ENCODE measurements at places on chromosomes 7 and 10. TPM values are rescaled to one million over a fixed set of nuclear protein-coding genes. Genes with fewer than 3 reads are reported as not detected.

DNA sequence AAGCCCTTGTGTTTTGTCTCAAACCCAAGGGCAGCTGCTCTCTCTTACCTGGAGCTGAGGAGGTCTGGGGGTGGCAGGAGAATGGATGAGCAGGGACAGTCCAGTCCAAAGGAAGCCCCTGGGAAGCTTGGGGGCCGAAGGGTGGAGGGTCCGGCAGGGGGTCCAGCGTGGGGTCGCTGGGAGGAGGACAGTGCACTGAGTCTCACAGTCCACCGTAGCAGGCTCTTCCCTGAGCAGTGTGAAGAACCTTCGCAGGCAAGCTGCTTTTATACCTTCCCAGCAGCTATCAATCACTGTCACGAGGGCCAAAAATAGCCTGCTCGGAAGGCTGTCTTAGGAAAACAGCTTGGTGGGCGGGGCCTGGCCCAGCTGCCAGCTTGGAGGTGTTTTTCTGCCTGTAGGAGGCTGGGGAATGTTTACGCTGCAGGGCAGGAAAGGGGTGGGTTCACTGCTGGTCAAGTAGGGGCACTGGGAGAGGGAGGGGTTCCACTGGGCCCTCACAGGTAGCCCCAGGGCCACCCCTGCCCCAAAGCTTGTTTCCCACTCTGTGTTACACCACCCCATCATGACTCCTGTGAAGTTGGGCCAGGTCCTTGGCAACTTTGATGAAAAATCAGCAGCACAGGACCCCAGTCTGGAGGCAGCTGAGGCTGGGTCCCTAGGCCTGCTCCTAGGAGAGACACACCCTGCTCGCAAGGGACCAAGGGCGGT, at the start of gene DEPP1:
TSS of gene DEPP1 (minus strand) at position 240 of the 711 bp plus-strand sequence. CDS start 779 bp downstream, outside the sequence.
- peak; percentile 55 for ATAC-seq

GRCh38 chr7:101818287-101819071, 1.1 kb downstream of the CUX1 start:
- ATAC-seq = no peak

GRCh38 chr10:27626890-27627289, 118.7 kb downstream of the MKX start:
- ATAC-seq = peak; percentile 6

GRCh38 chr10:98312822-98313221, 44.8 kb upstream of the LOXL4 start:
- ATAC-seq = no peak

GRCh38 chr10:99656199-99657064, 2.9 kb upstream of the ENTPD7 start:
- no peak for ATAC-seq

DNA sequence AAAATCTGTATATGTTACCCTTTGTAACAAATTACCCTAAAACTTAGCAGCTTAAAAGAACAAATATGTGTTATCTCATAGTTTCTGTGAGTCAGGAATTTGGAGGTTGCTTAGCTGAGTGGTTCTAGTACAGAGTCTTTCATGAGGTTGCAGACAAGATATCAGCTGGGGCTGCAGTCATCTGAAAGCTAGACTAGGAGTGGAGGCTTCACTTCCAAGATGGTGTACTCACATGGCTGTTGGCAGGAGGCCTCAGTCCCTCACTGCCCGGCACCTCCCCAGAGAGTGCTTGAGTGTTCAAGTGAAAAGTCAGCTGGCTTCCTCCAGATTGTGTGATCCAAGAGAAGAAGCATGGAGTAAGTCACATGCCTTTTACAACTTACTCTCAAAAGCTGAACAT, 16.9 kb upstream of the GGCT start:
- ATAC-seq = no peak

- ATAC-seq = no peak
Observed at GRCh38 chr7:99449326-99449725, 10.6 kb downstream of the CPSF4 start.

GRCh38 chr10:29543715-29544114, 91.1 kb downstream of the SVIL start:
- ATAC-seq = no peak

GRCh38 chr7:134378562-134378961, 61.8 kb upstream of the SLC35B4 start:
- ATAC-seq = no peak

DNA sequence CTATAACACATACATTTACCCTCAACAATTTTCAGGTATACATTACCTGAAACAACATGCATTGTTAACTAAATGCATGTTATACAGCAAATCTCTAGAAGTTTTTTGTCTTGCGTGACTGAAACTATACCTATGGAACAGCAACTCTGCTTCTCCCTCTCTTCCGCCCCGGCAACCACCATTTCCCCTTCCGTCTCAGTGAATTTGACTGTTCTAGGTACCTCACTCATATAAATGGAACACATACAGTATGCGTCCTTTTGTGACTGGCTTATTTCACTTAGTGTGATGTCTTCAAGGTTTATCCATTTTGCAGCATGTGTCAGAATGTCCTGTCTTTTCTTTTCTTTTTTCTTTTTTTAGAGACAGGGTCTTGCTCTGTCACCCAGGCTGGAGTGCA, 22.5 kb downstream of the CALHM2 start:
- ATAC-seq = no peak

GRCh38 chr10:53846809-53847208, 954.2 kb downstream of the PCDH15 start:
- no peak for ATAC-seq

DNA sequence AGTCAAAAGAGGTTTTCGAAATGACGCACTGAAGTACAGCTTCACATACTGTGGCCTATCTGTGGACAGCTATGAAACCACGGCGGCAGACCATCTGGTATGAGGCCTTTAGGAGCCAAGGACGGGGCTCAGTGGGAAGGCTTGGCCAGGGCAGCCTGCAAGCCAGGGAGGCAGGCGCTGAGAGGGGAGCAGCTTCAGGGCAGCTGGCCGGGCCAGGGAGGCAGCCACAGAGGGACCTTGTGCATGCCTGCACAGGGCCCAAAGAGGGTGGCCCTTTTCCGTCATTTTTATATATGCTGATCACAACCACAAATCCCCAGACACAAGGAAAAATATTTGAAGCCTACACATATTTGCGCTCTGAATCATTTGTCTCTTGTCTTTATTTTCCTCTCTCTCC, 13.5 kb downstream of the CALD1 start:
- ATAC-seq = no peak

DNA sequence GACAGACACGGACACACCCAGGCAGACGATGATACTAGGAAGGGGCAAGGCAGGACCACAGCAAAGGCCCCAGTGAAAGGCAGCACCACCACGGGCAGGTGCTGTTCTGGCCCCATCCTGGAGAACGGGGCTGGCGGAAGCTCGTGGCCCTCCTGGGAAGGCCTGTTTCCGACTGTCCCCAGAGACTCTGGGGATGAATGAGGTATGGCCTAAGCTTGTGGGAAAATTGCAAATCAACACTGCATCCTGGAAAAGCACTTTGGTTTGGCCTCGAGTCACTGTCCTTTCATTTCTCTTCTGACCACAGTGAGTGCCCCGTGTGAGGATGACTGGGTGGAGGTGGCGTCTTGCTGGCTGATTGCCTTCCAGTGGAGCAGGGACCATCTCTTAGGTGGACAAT, 81.6 kb upstream of the ANLN start:
- ATAC-seq = no peak

- ATAC-seq = no peak
Observed at GRCh38 chr10:11162828-11163599, 145.3 kb downstream of the CELF2 start.

GRCh38 chr10:15609246-15609645, 110.5 kb downstream of the ITGA8 start:
- no peak for ATAC-seq

- ATAC-seq = peak; percentile 16
Observed at GRCh38 chr10:119270762-119271366, 63.5 kb downstream of the GRK5 start.

- no peak for ATAC-seq
Observed at GRCh38 chr7:92797693-92798092, 38.7 kb downstream of the CDK6 start.

- ATAC-seq = peak; percentile 86
Observed at GRCh38 chr7:26686448-26686981, 177.9 kb downstream of the SKAP2 start.

GRCh38 chr7:131970602-131971001, 414.2 kb upstream of the PODXL start:
- ATAC-seq = no peak

DNA sequence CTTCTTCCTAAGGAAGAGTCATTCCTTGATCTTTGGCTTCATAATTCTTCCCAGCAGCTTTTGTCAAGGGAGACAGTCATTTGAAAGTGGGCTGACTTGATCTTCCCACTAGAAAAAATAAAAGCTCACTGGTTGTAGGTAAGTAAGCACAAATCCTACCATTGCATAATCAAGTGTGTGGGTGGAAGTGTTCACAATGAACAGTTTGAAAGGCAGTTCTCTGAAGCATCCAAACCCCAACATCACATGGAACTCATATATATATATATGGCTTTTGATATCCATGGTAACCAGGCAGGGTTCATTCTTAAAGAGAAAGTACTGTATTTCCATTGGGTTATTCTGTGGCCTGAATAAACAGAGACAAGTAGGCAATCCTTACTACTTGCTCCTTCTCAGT, 51.6 kb downstream of the ARMH3 start:
- no peak for ATAC-seq

DNA sequence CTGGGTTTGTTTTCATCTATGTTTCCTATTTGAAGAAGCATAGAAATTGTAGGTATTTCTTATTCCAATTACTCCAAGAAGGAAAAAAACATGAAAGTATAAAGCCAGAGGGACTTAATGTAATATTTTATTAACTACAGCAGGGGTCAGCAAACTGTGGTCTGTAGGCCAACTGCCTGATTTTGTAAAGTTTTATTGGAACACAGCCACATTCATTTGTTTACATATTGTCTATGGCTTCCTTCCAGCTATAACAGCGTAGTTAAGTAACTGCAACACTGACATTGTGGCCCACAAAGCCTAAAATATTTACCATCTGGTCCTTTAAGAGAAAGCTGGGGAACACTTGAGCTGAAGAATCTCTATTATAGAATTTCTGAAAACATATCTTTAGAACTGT, 306.2 kb downstream of the BICC1 start:
- no peak for ATAC-seq

DNA sequence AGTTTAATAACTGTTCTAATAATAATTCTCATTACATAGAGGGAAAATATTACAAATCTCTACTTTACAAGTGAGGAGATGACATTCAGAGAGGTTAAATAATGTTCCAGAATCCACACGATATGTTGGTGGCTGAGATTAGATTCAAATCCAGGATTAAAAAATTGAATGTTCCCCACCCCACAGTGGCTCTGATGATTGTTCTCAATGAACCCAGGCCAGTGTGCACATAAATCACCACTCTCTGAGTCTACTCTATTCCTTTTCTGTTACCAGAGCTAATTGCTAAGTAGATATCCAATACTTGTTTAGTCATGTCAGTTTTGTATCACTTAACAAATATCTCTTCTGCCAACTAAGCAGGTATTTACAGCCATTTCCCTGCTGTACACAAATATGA, 281.0 kb downstream of the ABCA13 start:
- no peak for ATAC-seq

- ATAC-seq = no peak
Observed at GRCh38 chr10:124663228-124663627, 81.0 kb downstream of the FAM53B start.

GRCh38 chr7:17526621-17527020, 228.2 kb downstream of the AHR start:
- ATAC-seq = no peak

DNA sequence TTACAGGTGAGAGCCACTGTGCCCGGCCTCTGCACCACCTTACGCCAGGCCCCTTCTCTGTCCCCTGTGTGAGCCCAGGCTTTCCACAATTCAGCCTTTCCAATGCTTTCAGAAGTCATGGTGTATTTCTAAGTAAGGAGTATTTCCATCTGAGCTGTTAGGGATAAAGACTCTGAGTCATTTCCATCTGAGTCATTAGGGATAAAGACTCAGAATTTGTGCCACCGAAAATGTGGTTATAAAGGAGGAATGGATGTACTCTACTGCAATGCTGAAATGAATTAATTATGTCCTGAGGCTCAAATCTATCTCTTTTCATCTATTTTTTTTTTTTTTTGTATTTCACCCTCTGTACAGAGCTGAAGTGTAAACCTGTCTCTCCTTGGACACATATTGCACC, 84.0 kb downstream of the GATA3 start:
- peak; percentile 16 for ATAC-seq

- ATAC-seq = peak; percentile 26
Observed at GRCh38 chr7:45129181-45129800, 17.8 kb upstream of the TBRG4 start.

- ATAC-seq = no peak
Observed at GRCh38 chr10:44237364-44238049, 147.4 kb downstream of the CXCL12 start.

GRCh38 chr10:6917125-6917524, 337.0 kb upstream of the PRKCQ start:
- no peak for ATAC-seq

DNA sequence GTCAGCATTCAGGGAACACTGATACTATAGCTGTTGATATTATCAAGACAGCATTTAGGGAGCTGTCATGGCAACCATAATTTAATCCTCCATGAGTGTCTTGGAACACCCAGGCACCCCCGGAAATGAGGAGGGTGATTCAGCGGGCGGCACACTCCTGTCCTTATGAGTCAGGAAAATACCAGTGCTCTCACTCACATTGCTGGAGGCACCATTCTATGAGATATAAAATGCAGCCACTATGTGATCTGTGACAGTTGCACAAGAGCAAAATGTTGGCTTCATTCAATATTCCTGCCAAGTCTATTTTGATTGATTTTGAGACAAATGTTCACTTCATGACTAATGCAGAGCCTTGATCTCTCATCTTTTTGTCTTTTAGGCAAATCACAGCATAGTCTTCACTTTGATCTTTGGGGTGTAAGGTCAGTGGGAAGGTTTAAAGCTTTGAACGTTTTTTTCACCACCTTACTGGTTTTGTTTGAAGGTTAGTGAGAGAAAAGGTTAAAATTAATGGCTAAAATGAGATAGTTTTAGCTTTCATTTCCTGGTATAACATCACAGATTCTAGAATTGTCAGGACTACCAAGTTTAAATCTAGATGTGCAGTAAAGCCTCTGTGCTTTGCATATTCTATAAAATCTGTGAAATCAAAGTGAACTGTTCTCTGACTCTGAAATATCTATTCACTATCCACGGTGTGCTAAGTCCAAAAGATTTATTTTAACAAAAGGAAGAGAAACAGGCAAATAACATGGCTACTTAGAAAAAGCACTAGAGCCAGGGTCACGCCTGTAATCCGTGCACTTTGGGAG, 12.4 kb upstream of the ARHGAP12 start:
- ATAC-seq = peak; percentile 79

CPA4 gene
- total RNA-seq = 607 TPM

IFT22 gene
- 37.6 TPM for total RNA-seq

MPLKIP gene
- total RNA-seq = 26.2 TPM

OR13A1 gene
- 0.21 TPM for total RNA-seq

ASAH2 gene
- total RNA-seq = 2.2 TPM

CASP2 gene
- 27.1 TPM for total RNA-seq

XRCC2 gene
- total RNA-seq = 11.0 TPM

CDHR1 gene
- total RNA-seq = 3.6 TPM

SRI gene
- total RNA-seq = 53.1 TPM

CALHM1 gene
- total RNA-seq = 0.58 TPM

LIPN gene
- not detected for total RNA-seq

CACNB2 gene
- total RNA-seq = 5.7 TPM

CCSER2 gene
- total RNA-seq = 49.0 TPM

ELFN1 gene
- 0.13 TPM for total RNA-seq

CFTR gene
- total RNA-seq = 1.6 TPM

KCTD7 gene
- 23.5 TPM for total RNA-seq

ADIRF gene
- 0.31 TPM for total RNA-seq
